ENCODE measurements at places on chromosomes 2 and 18.

DNA sequence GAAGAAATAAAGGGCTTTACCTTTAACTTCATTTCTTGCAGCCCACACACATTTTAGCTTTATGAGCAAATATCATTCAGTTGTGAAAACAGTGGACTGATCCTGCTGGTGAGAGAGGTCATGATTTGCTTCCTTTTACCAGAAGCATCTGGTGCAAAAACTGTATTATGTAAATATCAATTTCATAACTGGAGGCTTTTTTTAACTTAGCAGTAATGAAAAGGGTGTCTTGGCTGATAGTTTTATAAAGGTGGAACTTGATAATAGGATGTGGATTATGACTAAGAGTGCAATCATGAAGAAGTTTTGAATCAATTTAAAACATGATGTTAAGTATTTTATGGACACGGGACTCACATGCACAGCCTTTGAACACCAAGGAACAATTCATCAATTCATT, 304.4 kb downstream of the GULP1 start:
- DNase-seq: no peak

- DNase-seq: peak; percentile 18
These were observed 286.5 kb upstream of the SYT4 start for GRCh38 chr18:43563780-43564179.

DNA sequence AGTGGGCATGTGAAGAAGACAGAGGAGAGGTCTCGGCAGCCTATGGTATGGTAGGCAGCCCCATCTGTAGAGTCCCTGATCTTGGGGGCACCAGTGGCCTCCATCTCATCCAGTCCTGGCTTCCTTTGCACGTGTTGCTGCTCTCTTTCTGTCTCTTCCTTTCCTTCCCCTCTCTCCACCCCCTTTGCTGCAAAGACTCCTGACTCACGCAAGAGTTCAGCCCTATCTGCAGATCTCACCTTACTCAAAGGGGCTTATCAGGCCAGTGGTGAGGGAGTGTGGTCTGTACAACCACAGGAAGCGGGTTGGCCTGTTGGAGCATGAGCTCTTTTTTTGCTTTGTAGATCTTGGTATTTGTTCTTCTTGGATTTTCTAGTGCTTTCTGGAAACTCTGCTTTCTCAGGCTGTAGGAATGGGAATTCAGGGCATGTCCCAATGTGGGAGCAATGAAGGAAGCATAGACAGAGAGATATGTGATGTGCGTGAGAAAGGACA, 14.6 kb upstream of the NT5DC4 start:
- peak; percentile 93 for DNase-seq

DNA sequence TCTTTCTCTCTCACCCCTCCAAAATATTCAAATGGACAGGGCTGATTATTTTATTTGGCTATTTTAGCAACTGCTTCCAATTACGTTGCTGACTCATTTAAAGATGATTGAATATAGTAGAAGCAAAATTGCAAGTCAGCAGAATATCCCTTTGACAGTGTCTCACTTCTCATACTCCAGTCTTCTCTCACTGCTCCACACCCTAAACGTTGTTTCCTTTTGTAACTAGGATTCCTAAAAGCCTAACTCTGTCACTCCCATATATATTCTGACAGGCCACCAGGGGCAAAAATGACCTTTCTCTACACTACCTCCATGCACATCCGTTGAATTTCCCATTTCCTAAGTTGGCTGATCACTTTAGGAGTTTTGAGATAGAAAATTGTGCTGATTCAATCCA, 351.1 kb downstream of the RND3 start:
- DNase-seq: no peak

- no peak for DNase-seq
These were observed 74.7 kb downstream of the BMPR2 start for GRCh38 chr2:202450785-202451184.

DNA sequence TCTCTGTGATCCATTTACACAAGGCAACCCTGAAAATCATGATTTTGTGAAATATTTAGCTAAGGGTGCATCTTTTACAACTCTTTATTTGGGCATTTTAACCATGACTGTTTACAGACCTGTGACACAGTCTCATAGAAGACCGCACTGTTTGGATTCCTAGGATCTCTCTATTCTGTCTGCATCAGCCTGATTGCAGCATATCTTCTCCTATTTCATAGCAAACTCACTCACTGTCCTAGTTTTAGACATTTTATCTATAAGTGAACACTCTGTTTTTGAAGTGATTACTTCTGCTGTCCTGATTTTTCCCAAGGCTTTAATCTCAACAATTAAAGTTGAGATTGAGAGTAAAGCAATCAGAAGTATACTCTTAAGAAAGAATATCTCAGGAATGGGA, 56.2 kb downstream of the CAVIN2 start:
- DNase-seq: no peak

DNA sequence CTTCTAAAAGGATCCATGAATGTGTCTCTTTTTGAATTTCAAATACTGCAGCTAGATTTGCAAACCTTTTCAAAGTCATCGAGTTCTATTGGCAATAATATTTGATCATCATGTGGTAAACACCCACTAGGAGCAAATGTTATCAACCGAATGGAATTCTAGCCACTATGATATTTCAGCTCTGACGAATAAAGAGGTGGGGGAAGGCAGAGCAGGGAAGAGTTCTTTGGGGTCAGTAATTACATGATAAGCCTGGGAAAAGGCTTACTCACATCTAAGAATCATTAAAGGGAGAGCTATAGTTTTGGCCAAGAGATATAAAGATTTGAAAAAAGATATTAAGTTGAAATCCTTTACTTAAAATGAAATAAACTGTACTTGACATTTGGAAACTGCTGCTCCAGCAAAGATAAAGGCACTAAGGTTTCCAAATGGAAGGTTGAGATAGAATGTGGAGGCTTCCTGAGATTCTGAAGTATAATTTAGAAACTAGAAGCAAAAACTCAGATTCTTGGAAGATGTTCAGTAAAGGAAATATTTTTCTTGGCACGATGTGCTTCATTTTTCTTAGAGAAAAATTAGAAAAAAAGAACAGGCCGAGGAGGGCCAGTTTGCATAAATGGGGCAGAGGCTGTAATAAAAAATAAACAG, 104.7 kb upstream of the ARHGAP28 start:
- DNase-seq: no peak

GRCh38 chr18:38790303-38790702, 1224.7 kb upstream of the CELF4 start:
- peak; percentile 2 for DNase-seq

DNA sequence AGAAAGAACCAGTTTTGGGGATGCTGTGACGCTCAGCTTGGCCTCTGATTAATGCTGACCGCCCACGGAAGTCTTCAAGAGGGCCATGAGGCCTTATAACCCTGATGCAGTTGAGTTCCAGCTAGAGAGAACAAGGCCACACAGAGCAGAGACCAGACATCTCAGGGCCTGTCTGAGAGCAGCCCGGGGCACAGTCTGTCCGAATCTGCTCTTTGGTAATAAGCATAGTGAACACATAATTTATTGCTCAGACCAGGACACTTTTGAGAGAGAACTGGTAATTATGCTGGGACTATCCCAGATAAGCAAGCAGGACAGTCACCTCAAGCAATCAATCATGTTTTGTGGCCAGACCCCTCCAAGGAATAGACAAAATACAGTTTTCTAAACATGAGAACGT, 68.5 kb downstream of the STPG4 start:
- DNase-seq: no peak

DNA sequence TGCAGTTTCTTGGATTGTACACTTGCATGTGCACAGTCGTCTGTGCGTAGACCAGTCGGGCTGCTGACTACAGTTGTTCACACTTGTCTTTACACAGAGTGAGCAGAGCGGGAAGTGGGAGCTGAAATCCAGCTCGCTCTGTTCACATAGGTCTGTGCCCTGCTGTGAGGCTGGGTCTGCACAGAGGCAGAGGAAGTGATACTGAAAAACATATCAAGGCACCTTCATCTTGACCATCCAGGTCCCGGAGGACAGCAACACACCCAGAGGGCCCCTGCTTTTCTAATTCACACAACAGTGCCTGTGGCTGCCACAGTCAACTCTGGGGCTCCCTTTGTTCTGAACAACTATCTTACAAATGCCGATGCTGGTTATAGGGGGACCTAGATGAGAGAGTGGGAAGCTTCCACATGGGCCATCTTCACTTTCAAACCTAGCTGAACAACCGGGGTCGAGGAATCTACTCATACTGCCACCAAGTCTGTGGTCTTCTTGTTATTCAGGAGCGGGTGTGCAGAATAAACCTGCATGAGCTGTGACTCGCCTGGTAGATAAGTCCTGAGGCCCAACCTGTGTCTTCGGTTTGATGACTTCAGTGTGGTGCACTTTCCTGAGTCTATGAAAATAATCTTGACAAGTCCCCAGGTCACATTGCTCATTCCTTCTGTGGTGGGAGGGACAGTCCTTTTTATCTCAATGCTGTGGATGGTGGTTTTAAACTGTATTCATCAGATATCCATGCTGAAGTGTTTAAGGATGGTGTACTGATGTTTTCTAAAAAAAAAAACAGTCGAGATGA, 3.5 kb upstream of the ADNP2 start:
- DNase-seq: peak; percentile 75

- DNase-seq: no peak
These were observed 36.5 kb downstream of the COA5 start for GRCh38 chr2:98571796-98572195.
